ENCODE measurements at places on chromosomes 11 and 22.

DNA sequence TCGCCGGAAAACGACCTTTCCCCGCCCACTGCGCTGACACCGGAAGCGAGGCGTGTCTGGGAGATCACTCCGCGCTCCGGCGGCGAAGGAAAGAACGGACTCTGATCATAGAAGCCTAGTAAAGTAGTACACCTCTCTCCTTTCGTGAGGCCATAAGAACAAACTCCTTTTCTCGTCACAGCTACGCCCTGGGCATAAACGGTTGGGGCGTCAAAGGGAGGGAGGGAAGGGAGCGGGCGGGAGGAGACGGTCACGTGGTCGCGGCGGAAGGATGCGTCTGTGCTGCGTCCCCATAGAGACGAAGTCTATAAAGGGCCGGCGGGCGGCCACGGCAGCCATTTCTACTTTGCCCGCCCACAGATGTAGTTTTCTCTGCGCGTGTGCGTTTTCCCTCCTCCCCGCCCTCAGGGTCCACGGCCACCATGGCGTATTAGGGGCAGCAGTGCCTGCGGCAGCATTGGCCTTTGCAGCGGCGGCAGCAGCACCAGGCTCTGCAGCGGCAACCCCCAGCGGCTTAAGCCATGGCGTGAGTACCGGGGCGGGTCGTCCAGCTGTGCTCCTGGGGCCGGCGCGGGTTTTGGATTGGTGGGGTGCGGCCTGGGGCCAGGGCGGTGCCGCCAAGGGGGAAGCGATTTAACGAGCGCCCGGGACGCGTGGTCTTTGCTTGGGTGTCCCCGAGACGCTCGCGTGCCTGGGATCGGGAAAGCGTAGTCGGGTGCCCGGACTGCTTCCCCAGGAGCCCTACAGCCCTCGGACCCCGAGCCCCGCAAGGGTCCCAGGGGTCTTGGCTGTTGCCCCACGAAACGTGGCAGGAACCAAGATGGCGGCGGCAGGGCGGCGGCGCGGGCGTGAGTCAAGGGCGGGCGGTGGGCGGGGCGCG is at the start of gene ATF4:
Gene ATF4, plus strand, starts transcription at position 337 of the 880 bp plus-strand sequence. CDS start 884 bp downstream, outside the sequence.
- DNase-seq = peak; percentile 88

DNA sequence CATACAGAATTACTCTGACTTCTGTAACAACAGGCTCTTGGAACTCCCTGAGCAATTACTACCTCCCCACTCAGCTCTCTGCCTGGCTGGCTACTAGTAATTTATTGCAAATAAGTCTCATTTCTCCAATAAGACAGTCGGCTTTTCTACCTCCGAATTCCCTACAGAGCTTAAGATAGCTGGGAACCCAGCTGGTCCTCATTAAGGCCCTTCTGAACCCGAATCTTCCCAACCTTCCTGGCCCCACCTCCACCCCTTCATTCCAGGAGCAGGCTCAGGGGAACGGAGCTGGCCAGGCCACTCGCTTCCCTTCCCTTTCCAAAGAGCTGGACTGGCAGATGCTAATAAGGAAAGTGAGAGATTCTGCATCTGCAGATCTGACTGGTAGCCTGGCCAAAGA is 21.6 kb downstream of the TMPRSS5 start:
- DNase-seq = peak; percentile 40

DNA sequence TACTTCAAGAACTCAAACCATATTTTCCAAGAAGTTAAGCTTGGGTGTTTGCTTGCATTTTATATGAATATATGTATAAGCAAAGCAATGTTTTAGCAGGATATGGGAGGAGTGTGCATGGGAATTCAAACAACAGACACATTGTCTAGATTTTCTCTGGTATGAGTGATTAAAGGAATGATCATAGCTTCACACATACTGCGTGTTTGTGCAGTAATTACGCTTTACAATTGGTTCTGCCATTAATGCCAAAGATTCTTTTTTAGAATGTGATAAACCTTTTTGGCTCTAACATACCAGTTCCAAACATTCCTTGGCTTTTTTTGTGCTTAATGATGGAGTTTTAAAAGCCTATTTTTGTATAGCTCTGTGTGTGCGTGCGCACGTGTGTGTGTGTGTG is 54.0 kb downstream of the CCDC34 start:
- no peak for DNase-seq

DNA sequence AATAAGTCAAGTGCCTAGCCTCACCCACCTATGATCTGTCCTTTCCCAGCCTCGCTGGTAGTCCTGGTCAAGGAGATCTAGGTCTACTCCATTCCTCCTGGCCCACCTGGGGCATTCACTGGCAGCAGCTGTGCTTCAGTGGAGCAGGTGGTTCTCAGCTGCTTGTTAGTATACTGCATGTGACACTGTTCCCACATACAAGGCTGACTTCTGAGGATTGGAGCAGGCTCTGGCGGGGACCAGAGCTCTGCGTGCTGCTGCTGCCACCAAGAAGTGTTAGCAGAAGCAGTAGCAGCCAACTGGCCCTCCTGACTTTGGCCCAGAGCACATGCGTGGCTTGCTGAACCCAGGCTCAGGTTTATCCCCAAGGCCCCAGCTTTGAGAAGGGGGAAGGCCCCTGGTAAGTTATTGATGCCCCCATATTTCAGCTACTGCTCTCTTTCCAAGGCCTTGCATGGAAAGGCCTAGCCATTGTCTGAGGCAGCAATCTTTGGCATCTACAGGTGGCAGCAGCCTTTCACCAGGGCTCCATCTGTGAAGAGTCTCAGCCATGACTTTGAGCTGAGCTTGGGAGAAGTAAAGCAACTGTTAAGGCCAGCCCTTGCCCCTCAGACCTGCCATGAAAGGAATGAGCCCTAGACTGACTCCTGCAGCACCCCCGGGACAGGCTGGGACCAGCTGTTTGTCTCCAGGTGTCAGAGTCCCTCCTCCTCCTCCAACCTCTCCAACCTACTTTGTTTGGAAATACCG is 26.5 kb downstream of the ARHGAP1 start:
- no peak for DNase-seq

DNA sequence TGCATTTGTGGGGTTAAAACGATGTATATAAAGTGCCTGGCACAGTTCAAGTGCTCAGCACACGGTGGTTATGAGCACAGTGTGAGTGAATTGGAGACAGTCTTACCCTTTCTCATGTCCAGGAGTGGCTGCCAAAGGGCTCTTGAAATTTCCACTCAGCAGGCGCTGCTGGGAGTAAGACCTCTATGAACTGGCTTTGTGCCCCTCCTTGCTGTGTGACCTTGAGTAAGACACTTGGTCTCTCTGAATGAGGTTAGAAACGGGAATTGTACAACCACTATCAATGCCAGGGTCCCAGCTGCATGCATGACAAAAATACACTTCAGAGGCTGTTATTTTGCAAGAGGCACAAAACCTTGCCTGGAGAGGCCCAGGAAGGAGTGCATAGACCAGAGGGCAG is 86.6 kb downstream of the TSPAN18 start:
- no peak for DNase-seq

- DNase-seq = no peak
Observed at GRCh38 chr22:47605886-47606285, 843.4 kb downstream of the TBC1D22A start.

DNA sequence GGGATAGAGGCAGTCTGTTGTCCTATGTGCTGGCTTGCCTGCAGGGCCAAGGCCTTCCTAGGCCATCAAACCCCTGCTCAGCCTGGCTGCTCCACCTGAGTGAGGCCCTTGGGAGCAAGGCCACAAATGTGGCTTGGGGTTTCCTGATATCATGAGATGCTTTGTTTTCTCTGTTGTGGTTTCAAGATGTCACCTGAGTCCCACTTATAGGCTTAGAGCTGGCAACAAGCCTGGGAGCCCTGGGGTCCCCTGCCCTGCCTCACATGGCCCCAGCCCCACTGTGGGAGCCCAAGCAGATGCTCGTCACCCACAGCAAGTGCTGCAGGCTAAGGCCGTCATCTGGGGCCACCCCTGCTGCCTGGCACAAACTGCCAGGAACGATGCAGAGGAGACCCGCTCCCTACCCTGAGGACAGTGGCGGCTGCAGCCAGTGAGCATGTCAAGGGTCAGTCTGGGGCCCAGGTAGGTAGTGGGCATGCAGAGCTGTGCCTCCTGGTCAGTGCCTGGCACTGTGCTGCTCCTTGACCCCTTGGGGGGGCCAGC is 75.4 kb upstream of the KCNQ1OT1 start:
- no peak for DNase-seq

- peak; percentile 75 for DNase-seq
Observed at GRCh38 chr11:74453373-74453975, 13.9 kb downstream of the KCNE3 start.

- DNase-seq = no peak
Observed at GRCh38 chr11:45048870-45049691, 97.4 kb upstream of the PRDM11 start.

- no peak for DNase-seq
Observed at GRCh38 chr11:66432597-66432996, 6.1 kb downstream of the MRPL11 start.

GRCh38 chr22:19981171-19981960 is 35.3 kb downstream of the ARVCF start:
- DNase-seq = no peak

GRCh38 chr11:32131321-32131720 is 40.4 kb downstream of the RCN1 start:
- no peak for DNase-seq

GRCh38 chr22:44329179-44329796 is 16.5 kb upstream of the SHISAL1 start:
- no peak for DNase-seq

GRCh38 chr11:43419460-43419859 is 60.7 kb downstream of the TTC17 start:
- peak; percentile 48 for DNase-seq

GRCh38 chr11:32333320-32333991 is 101.9 kb downstream of the WT1 start:
- DNase-seq = peak; percentile 84

- DNase-seq = no peak
Observed at GRCh38 chr11:131864228-131864627, 493.8 kb downstream of the NTM start.

DNA sequence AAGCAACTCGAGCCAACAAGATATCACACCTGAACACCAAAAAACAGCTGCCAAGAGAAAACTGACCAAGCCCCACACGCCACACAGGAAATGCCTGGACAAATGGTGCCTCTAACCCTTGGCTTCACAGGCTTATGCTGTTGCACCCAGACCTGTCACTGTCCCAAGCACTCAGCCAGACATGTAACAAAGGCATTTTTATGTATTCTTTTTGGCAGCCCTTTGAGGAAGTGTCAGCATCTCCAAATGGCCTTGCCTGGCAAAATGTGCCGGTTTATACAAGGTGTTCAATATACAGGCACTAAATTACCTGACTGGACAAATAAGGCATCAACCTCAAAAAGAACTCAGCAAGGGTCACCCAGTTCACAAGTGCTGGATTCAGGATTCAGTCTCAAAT is 6.1 kb downstream of the HDHD5 start:
- DNase-seq = no peak

- peak; percentile 21 for DNase-seq
Observed at GRCh38 chr11:87039371-87039770, 1.6 kb downstream of the TMEM135 start.

DNA sequence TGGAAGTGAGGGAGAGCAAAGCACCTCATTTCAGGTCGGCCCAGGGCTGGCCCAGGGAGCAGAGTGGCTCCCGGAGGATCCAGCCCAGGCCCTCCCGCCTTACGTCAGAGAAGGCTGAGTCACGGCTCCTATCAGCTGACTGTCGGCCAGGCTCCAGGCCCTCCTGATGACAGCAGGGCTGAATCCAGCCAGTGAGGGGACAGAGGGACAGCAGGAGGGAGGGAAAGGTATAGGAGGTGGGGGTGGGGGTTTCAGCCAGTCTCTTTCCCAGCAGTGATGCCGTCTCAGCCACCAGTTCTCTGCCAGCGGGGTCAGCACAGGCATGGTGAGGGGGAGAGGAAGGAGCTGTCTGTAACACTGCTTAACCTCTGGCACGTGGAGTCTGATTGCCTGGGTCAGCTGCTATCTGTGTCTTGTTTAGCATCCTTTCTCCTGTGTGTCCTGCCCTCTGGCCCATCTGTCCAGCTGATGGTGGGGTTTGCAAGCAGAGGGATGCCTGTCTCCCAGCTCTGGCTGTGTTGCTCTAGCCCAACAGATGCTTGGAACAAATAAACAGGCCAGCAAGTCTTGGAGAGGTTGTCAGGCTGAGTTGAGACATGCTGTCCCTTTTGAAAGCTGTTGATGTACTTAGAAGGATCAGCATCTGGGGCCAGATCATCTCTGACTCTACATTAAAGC is 74.0 kb downstream of the ADAMTS15 start:
- DNase-seq = peak; percentile 95

DNA sequence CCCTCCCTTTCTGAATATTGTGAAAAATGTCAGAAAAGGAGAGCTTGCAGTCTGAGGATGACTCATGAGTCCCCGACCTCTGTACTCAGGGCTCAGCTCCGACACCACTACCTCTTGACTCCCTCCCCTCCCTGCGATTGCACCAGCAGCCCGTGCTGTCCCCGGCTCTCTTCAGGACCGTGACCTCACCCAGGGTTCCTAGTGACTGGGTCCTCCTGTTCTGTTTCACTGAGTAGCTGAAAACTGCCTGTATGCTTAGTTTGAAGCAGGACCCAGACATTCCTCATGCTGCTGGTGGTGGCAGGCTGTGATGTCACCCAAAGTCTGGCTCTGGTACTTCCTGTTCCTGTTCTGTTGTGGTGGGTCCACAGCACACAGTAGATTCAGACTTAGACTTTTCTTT is 11.7 kb downstream of the PHRF1 start:
- peak; percentile 62 for DNase-seq

DNA sequence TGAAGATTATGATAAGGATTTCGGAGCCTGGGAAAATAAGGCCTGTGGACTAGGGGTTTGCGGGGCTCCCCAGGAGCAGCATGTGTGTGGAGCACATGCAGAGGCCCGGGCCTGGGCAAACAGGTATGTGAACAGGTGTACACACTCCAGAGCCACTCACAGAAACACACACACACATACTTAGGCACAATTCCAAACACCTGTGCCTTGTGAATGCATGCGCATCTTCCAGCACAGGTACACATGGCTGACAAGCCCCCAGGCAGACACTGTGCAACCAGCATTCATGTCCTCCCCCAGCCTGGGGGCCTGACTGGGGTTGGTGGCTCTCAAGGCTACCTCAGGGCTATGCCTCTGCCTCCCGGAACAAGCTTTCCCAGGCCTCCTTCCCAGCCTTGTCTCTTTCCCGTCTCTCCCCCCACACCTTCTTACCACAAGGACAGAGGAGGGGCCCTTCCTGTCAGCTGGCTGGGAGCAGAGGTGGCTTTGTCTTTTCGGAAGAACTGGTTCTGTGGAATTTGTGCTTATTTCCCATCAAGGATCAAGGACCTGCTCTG is 2.6 kb upstream of the P2RY6 start:
- no peak for DNase-seq
